Fibroblast of skin of scalp (primary cell): ENCODE measurements at places on chromosomes 7 and 10.

DNA sequence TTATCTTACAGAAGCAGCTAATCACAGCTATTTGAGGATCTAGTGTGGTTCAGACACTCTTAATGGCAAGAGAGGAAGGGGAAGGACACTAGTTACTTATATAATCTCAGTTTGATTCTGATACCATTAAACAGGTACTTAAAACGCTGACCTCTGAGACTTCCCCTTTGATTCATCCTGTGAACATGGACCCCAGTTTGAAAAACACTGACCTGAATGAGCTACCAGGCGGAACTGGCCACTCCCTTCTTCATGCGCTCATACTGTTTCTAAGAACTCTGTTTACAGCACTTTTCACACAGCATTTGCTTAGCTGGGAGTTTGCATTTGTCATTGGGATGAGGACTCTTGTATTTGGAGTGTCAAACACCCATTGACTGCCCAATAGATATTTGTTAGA, 45.7 kb downstream of the BEND7 start:
- no peak for DNase-seq

DNA sequence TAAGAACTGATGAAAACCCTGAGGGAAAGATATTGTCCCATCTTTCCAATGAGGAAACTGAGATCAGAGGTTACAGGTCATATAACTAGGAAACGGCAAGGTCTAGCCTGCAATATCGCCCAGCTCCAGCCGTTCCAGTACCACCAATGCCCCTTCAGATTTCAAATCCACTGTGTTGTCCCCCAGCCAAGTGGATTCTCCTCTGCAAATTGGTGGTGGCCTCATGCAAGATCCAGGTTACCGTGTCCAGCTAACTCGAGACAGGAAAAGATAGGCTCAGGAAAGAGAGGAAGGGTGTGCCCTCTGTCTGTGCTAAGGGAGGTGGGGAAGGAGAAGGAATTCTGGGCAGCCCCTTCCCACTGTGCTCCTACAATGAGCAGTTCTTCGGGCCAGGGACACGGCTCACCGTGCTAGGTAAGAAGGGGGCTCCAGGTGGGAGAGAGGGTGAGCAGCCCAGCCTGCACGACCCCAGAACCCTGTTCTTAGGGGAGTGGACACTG, 25.3 kb downstream of the PRSS2 start:
- no peak for DNase-seq

GRCh38 chr7:144483189-144483588, 79.7 kb upstream of the NOBOX start:
- no peak for DNase-seq

GRCh38 chr7:42689626-42690025, 222.2 kb downstream of the C7orf25 start:
- no peak for DNase-seq

GRCh38 chr7:1918063-1918645, 248.1 kb downstream of the ELFN1 start:
- no peak for DNase-seq

- no peak for DNase-seq
Observed at GRCh38 chr7:21495731-21496130, 47.1 kb upstream of the DNAH11 start.

DNA sequence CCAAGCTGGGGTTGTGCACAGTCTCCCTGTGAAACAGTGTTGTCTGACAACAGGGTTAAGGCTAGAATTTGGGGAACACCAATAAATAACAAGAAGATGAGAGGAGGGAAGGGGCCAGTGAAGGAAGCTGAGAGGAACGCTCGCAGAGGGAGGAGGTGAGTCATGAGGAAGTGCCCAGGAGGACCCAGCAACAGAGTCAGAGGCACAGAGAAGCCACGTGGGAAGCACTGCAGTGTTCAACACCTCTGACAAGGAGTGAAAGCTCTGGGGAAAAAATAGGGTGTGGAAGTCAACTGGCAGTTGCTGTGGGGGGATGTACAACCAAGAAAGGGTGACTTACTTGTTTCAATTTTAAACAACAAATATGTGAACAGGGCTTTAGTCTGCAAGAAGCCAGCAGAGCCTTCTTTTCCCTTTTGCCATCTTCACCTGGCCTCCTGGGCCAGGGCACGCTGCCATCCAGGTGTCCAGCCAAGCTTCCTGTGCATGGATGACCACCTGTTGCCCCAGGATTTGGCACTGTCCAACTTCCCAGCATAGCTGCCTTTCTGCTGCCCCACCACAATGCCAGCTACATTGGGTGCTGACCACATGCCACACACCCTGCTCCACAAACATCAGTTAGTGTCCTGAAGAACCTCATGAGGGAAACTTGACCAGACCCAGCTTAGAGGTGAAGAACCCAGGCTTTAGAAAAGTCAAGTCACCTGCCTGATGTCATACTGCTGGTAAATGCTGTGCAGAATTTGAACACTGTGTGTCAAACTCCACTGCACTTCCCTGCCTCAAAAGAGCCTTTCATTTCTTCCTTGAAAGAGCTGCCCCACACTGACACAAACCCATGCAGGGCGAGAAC, 69.6 kb downstream of the ATXN7L1 start:
- DNase-seq = peak; percentile 55

GRCh38 chr10:24360282-24361127, 151.6 kb downstream of the KIAA1217 start:
- DNase-seq = peak; percentile 79

DNA sequence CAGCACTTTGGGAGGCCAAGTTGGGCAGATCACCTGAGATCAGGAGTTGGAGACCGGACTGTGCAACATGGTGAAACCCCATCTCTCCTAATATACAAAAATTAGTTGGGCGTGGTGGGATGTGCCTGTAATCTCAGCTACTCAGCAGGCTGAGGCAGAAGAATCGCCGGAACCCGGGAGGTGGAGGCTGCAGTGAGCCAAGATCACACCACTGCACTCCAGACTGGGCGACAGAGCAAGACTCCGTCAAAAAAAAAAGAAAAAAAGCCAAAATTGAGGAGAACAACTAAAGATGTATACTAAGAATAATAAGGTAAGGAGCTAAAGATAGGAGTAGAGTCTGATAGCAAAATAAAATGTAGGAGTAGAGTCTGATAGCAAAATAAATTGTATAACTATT, 251.0 kb downstream of the KCND2 start:
- DNase-seq = no peak

DNA sequence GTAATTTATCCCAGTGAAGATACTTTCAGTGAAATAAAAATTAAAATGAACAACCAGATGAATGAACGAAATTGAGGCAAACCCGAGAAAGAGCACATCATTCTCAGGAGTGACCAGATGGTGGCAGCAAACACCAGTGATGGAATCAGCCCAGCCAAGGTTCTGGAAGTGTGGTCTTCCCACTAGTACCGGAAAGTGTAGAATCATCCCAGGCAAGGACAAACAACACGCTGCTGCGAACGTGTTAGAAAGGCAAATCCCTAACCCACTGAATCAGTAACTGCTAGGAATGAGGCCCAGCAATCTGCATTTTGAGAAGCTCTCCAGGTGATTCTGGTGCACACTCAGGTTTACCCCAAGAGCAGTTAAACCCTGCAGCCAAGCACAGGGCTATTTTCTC, 15.5 kb upstream of the SLC18A3 start:
- DNase-seq = peak; percentile 61

DNA sequence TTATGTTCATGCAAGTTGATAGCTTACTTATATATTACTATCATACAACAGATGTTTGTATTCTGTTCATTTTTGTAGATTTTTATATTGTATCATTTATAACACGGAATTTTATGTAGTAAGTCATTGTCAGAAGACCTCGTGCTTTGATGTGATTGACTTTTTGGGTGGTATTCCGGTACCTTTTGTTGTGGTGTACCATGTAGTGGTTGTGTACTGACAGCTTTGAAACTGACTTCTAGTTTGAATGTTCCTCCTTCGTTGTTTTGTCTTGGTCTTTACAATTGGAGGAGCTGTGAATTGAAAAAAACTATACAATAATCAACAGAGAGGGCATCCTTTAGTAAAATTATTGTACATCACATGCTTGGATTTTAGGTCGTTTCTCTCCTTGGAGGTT, 61.5 kb downstream of the WAC start:
- DNase-seq = no peak

- no peak for DNase-seq
Observed at GRCh38 chr7:131425992-131426391, 98.3 kb downstream of the MKLN1 start.

- DNase-seq = no peak
Observed at GRCh38 chr7:112533591-112533990, 52.8 kb downstream of the LSMEM1 start.

GRCh38 chr10:21022821-21023220, 125.7 kb upstream of the NEBL start:
- DNase-seq = no peak

GRCh38 chr10:22652988-22653481, 61.3 kb downstream of the PIP4K2A start:
- no peak for DNase-seq

DNA sequence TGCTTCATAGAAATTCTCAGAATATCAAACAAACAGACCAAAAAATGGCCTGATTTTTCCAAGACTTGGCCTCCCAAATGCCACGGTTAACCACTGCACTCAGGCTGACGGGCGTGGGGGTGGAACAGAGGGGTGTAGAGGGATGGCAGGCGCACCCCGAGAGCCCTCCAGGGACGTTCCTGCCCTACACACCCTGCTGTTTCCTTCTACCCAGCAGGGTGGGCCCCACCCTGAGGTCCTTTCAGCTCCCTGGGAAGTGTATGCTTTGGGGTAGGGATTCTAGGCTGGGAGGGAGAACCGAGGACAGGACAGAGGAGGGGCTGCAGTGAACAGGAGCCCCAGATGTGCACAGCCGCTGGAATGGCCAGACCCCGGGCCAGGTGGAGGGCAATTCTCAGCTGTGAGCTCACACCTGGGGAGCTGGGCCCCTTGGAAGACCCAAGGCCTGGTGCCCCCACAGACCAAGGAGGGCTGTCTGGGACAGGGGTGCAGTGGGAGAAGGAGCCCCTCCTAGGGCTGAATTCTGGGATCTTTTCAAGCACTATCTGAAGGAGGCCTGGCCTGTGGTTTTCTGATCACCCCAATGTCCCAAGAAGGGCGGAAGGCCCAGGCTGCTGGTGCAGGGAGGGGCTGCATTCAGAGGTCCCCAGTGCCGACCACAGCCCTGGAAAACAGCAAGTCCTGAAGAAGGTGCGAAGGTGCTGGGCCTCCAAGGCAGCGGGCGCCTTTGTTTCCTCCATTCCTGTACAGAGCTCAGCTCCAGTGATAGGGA, 32.9 kb upstream of the INPP5A start:
- no peak for DNase-seq

DNA sequence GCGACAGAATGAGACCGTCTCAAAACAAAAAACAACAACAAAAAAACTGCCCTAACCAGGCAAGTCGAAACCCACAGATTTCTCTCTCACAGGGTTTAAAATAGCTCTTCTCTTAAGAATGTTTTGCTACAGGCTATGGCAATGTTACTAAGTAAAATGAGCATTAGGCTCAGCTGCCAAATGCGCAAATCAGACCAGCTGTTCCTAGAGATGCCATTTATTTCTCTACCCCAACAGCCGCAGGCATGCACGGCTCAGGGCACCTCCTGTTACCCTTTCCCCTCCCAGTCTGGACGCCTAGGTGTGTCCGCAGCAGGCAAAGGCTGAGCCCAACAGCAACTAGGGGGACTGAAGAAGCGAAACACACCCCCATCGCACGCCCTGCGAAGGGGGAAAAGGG, 168.3 kb upstream of the MBL2 start:
- DNase-seq = no peak

- peak; percentile 74 for DNase-seq
Observed at GRCh38 chr7:1922071-1922869, 252.2 kb downstream of the ELFN1 start.

DNA sequence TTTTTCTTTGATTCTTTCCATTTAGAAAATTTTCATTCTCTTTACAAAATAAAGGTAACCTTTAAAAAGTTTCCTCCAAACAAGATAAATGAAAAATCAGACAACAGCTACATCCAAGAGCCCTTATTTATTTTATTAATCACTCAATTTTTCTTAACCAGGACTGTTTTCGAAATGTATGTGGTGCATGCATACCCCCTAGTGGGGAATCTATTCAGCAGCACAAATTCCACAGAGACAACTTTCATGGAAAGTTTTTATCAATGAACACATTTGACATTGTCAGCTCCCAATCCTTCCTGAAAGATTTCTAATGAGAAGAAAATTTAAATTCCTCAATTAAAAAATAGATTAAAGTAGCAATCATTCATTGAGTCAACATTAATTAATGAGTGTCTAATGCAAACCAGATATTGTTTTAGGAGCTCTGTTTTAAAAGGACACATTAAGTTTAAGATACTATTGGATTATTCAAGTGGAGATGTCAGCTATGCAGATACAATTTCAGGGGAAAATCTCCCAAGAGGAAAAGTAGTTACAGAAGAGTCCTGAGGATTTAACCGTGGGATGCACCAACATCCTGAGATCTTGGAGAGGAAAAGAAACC, 5.2 kb upstream of the HTR7 start:
- DNase-seq = peak; percentile 61

GRCh38 chr10:36118314-36118713, 476.2 kb upstream of the FZD8 start:
- no peak for DNase-seq

GRCh38 chr10:68318331-68319059, 13.4 kb upstream of the HNRNPH3 start:
- DNase-seq = no peak

DNA sequence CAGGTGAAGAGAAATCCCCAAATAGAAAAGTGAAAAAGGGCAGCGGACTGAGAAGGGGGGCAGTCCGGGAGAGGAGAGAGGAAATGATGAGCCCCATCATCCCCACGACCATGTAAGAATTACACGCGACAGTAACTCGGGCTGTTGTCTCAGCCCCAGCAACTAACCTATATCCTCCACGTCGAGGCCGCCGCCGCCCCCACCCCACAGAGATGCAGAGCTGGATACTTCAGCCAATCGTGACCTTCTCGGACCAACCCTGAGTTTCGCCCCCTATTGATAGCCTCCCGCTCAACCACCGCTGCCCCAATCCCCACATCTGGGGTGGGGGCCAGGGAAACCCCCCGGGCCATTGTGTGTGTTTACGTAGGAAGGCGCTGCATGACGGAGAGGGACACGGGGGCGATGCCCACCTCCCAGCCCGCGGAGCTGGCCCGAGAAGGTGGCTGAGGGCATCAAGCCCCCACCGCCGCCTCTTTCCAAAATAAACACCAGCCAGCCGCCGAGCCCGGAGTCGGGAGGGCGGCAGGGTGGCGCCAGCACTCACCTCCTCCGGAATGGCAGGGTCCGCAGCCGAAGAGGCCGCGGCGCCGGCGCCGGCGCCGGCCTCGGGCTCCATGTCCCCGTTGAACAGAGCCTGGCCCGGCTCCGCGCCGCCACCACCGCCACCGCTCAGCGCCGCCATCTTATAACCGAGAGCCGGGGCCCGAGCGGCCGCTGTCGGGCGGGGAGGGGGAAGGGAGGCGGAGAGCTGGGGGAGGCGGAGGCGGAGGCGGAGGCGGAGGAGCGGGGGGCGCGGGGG, 509 bp downstream of the BRAF start:
- peak; percentile 70 for DNase-seq

GRCh38 chr7:133983685-133984419, 143.3 kb upstream of the LRGUK start:
- no peak for DNase-seq

GRCh38 chr7:90246171-90246570, 1.2 kb downstream of the CFAP69 start:
- peak; percentile 54 for DNase-seq
